Stimulated activated CD8-positive, alpha-beta memory T cell treated with anti-CD3 and anti-CD28 coated beads, Interleukin-12 subunit alpha, Interleukin-12 subunit beta, amount 100 ng/mL, for 4 hours (primary cell): ENCODE measurements at places on chromosomes 1 and 21.

GRCh38 chr1:224182057-224182865, 779 bp upstream of the DEGS1 start:
- DNase-seq, result no peak

- no peak for DNase-seq
Observed at GRCh38 chr21:18147678-18148077, 97.0 kb upstream of the CHODL start.

DNA sequence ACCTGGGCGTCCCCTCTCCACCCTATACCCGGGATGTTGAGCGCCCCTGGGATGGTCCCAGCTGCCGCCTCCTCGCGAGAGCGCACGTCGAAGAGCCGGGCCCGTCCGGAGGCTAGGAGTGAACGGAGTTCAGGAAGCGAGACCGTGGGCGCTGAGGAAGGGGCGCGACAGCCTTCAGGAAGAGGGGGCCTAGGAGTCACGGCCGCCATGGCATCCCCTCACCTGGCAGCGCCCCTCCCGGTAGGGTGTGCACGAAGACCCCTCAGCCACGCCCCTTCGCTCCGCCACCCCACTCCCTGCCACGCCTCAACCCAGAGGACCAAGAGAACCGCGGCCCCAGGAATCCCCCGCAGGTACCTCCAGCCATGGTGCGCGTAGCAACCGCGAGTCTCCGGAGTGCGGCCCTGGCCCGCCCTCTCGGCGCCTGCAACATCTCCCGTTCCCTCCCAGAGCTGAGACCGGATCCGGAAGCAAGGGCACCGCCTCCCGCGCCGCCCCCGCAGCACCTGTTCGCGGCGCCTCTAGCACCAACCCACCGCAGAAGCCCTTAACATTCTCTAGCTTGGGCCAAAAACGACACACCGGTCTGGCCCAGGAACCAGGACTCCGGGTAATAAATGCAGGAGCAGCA, at the start of gene TSTD1:
Gene TSTD1 (minus strand): TSS at position 442 of the 631 bp plus-strand sequence. CDS start 75 bp downstream, at position 367.
- DNase-seq, result peak; percentile 79

DNA sequence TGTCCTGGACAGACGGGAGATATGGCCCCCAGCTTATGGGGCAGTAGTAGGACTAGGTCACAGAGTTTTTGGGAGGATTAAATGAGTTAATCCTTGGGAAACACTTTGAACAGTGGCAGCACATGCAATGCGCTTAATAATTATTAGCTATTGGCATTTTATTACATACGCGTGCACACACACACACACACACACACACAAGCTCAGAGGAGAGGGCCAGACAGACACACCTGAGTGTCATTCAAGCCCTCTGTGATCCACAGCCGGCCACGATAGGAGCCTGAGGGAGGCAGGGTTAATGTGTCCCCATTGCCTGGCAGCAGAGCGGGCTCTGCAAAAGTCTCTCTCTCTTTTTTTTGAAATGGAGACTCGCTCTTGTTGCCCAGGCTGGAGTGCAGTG, 37.9 kb downstream of the EPHA2 start:
- no peak for DNase-seq

GRCh38 chr1:94121411-94121821, 468 bp upstream of the ABCA4 start:
- DNase-seq, result no peak
